Activated CD8-positive, alpha-beta memory T cell treated with anti-CD3 and anti-CD28 coated beads for 4 hours (primary cell): ENCODE measurements at places on chromosomes 7 and 10.

DNA sequence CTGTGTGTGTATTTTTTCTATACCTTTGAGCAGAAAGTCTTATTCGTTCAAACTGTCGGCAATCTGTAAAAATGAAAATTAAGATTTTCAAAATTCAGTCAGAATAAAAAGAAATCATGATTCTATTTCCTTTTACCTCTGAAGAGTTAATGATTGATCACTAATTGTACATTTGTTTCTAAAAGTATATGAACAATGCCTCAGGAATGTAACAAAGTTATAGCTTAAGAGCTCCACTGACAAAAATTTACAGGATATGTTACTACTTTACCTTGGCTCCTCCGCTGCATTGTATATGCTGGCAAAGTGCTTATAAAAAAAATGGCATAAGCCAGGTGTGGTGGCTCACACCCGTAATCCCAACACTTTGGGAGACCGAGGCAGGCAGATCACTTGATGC, 225.7 kb downstream of the VTI1A start:
- no peak for DNase-seq

- no peak for DNase-seq
These were observed 187.9 kb downstream of the DIP2C start for GRCh38 chr10:501596-501995.

GRCh38 chr10:78361031-78361430, 327.4 kb downstream of the RPS24 start:
- no peak for DNase-seq

DNA sequence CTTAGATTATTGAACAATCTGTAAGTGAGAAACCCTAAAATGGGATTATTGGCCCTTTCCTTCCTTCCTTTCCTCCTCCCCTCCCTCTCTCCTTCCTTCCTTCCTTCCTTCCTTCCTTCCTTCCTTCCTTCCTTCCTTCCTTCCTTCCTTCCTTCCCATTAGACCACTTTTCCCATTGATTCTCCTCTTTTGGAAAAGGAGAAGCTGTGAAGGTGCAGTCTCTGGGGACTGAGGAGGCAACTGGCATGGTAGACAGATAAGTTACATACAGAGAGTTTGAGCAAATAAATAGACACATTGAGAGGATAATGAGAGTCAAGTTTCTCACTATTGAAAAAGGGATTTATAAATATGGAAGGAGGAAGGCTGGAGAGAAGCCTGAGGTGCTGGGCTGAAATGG, 45.0 kb upstream of the CCDC7 start:
- DNase-seq, result no peak

GRCh38 chr10:73650537-73651331, 5.1 kb downstream of the SYNPO2L start:
- DNase-seq, result no peak

DNA sequence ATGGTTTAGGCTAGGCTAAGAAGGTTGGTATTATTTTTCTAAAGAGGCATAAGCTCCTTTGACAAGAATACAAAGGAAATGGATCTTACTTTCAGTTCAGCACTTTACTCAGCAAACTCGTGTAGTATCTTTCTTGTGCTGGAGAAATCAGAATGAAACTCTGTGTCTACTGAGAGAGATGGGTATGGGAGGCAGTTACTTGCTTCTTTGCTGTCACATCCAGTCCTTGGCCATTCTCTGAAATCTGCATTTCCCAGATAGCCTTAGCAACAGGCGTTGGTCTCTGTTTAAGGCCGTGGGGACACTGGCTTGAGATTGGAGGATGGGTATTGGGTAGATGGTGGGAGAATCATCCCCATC, 180.5 kb downstream of the NRP1 start:
- DNase-seq, result no peak

GRCh38 chr7:31122649-31123058, 70.5 kb downstream of the ADCYAP1R1 start:
- no peak for DNase-seq

- DNase-seq, result no peak
These were observed 258.6 kb upstream of the MKI67 start for GRCh38 chr10:128384831-128385230.

GRCh38 chr10:43230909-43231522, 35.8 kb downstream of the RASGEF1A start:
- no peak for DNase-seq

- DNase-seq, result no peak
These were observed 47.3 kb upstream of the BPGM start for GRCh38 chr7:134599371-134599770.

DNA sequence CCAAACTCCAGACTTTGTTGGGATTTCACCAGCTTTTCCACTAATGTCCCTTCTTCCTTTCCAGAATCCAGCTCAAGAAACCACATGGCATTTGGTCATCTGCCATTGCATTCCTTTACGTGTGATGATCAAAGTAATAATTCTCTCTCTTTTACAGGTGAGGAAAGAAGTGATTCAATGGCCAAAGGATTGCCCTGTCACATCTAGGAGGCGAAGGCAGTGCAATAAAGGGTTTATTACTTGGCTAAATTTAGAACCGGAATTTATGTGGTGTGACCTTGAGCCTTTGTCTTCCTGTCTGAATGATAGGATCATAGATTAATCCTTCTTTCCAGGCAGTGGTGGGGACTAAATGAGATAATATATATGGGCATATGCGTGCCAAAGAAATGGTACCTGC, 58.3 kb upstream of the COBL start:
- DNase-seq, result no peak

GRCh38 chr10:72414642-72415041, 59.9 kb upstream of the DNAJB12 start:
- DNase-seq, result no peak

- DNase-seq, result no peak
These were observed 28.3 kb downstream of the PPP1R3A start for GRCh38 chr7:113890331-113891030.

DNA sequence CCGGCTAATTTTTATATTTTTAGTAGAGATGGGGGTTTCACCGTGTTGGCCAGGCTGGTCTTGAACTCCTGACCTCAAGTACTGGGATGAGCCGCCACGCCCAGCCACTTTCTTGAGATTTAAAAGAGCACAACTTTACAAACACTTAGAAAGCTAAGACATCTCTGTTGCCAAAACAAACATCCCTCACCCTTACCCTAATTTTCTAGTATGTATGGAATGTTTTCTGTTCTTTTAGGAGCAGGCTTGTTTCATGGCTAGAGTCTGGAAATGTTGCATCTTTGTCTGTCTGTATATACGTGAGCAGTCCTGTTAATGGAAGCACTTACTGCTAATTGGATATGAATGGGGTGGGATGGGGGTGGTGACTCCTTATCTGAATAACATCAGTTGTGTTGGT, 2.9 kb downstream of the OLAH start:
- DNase-seq, result no peak

DNA sequence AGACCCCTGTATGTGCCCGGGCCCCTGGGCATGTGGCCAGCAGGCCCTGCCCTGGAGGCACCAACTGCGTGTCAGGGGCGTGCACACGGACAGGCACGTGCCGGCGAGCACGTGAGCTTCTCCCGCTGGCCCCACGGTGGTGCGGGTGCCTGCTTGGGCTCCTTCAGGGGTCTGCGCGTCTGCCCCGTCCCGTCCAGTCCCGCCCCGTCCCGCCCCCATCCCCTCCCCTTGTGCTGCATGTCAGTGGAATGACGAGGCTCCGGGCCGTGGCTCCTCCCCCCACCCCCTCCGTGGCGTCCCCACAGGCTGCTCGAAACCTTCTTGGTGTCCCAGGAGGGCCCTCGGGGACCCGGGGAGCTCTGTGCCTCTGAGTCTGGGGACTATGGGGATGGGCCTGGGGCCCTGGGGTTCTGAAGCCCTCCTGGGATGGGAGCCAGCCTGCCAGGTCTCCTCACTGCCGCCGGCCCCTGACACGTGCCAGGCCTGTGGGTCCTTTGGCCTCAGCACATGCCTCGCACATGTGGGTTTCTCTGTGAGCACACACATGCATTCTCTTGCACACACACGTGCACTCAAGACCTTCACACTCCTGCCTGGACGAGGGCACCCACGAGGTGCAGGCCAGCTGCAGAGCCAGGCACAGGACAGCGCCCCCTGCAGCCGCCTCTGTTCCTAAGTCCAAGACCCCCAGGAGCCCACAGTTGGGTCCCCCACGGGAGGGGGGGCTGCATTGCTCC, 27.5 kb upstream of the AMZ1 start:
- no peak for DNase-seq

- no peak for DNase-seq
These were observed 24.5 kb downstream of the SNX13 start for GRCh38 chr7:17915796-17916195.

- DNase-seq, result no peak
These were observed 184.6 kb downstream of the ST7 start for GRCh38 chr7:117137868-117138267.

DNA sequence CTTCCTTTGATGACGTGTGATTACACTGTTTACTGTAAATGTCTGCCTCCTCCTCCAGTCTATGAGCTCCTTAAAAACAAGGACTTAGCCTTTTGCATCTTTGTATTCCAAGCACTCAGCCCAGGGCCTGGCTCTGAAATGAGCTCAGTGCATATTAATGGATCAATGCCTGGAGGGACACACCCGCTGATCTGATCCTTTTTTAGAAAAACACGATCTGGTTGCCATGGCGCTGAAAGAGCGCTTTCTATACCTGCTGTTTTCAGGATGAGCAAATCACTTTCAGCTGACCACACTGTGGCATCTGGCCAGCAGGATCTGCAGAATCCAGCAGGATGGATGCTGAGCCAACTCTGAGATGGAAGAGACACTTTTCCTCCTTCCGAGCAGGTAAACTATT, 37.8 kb upstream of the GARS1 start:
- no peak for DNase-seq

- no peak for DNase-seq
These were observed 31.6 kb downstream of the CHRM2 start for GRCh38 chr7:136900005-136900404.

DNA sequence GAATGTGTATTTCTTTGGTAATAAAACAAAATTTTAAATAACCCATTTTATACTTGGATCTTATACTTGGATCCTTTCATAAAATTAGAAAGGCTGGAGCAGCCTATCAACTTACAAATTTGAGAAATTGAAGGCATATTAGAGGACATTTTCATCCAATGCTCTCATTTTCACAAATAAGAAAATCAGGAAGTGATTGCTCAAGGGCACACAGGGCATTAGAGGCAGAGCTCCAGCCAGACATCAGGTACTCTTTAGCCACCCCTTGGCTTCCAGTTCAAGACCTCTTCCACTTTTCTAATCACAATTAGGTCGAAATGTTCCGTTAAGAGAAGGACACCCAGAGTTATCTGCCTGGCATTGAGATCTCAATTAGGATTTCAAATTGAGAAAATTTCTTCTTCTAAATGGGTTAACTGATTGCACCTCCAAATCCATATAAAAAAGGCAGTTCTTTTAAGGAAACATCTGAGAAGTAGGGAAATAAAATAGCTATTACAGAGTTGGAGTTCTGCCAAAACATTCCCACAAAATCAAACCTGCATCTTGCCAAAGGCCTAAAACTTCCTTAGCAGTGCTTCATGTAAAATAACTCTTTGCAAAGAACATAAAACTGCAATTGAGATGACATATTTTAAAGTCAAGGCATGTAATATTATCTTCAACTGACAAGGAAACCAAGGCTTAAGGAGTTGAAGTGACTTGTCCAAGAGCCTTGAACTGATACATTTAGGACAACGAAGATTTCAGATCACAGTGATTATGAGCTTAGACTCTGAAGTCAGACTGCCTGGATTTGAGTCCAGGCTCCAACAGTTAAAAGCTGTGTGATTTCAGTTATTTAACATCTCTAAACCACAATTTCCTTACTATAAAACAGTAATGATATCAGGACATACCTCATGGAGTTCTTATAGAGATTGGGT, 2.4 kb downstream of the ACTA2 start:
- no peak for DNase-seq

- no peak for DNase-seq
These were observed 93.0 kb downstream of the NHLRC2 start for GRCh38 chr10:113947184-113948041.

- no peak for DNase-seq
These were observed 100.3 kb upstream of the ANK3 start for GRCh38 chr10:60490013-60490412.

DNA sequence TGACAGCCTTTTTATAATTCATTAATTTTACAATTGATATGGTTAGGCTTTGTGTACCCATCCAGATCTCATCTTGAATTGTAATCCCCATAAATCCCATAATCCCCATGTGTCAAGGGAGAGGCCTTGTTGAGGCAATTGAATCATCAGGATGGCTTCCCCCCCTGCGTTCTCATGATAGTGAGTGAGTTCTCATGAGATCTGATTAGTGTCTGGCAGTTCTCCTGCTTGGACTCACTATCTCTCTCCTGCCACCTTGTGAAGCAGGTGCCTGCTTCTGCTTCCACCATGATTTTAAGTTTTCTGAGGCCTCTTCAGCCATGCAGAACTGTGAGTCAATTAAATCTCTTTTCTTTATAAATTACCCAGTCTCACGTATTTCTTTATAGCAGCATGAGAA, 165.7 kb upstream of the GNAI1 start:
- no peak for DNase-seq

GRCh38 chr10:100637785-100638184, 102.0 kb downstream of the HIF1AN start:
- DNase-seq, result no peak

DNA sequence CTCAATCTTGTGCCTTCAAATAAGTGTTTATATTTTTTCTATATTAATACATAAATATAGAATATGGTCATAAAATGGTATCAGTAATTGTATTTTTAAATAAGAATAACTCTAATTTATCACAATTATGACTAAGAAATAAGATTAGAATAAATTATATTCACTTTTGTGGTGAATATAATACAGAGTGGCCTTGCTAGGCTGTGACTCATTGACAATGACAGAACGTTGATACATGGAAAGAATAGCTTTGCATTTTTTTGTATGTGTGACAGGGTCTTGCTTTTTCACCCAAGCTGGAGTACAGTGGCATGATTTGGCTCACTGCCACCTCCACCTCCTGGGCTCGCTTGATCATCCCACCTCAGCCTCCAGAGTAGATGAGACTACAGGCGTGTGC, 47.8 kb upstream of the PCLO start:
- no peak for DNase-seq

DNA sequence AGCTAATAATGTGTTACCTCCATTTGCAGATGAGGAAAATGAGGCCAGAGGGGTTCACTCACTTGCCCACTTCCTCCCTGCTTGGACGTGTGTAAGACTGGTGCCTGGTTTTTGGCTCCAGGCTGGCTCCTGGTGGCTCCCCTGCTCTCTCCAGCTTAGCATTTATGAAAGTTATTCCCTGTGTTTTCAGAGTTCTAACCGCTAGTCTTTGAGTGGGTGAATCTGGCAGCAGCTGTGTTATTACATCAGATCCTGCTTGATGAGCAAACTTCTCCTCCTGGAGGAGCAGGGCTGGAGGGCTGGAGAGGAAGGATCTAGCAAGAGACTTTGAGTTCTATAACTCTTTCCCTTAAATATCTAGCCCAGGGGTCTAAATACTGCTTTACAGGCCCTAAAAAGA, 80.9 kb upstream of the AGBL3 start:
- DNase-seq, result no peak

- no peak for DNase-seq
These were observed 13.2 kb downstream of the ARHGAP19 start for GRCh38 chr10:97279121-97279815.

- no peak for DNase-seq
These were observed 968.4 kb downstream of the SORCS3 start for GRCh38 chr10:105609451-105609850.
